Calu3 (cell line): ENCODE measurements at places on chromosomes 12 and 14.
A peak's percentile ranks its signal among the peaks of the same experiment; 100 is the strongest.

GRCh38 chr12:102950107-102950949 is 7.1 kb upstream of the ASCL1 start:
- no peak for DNase-seq

GRCh38 chr12:124397807-124398577 is 103.1 kb downstream of the RFLNA start:
- peak; percentile 51 for DNase-seq

- no peak for DNase-seq
These were observed 18.5 kb upstream of the AMN start for GRCh38 chr14:102903889-102904512.

- no peak for DNase-seq
These were observed 16.8 kb downstream of the OR4K1 start for GRCh38 chr14:19947413-19948090.

- DNase-seq = peak; percentile 70
These were observed at the start of gene LPAR5 for GRCh38 chr12:6635856-6636531. TSS of gene LPAR5 (minus strand) at chr12:6635959. CDS start at chr12:6621248, 14,711 bp downstream.

DNA sequence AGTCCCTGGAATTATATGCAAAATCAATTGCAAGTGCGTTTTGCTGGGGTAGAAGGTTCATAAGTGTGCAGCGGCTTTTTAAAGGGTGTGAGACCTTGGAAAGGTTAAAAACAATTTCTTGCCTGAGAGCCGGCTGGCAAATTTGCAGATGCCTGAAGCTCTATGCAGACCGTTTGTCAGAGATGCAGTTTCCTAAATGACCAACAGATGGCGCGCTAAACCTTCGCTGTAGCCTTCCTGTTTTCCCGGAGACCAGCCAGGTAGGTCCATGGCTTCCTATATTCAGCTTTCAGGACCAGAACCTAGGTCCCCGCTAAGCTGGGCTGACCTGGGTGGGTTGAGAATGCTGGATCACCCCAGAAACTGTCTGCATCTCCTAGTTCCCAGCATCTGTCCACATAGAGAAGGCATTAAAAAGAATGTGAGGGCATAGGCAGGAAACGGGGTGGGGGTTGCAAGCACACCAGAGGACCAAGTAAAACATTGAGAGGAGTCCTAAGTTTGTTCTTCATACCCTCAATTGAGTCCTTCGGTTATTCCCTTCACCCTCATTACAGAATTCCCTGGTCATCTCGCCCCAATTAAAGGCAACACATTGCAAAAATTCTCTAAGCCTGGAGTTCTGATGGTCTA is 5.7 kb upstream of the NOS1 start:
- DNase-seq = peak; percentile 85

GRCh38 chr12:2485681-2486080 is 309.1 kb upstream of the FKBP4 start:
- DNase-seq = no peak

- DNase-seq = no peak
These were observed 37.3 kb upstream of the FERMT2 start for GRCh38 chr14:52988139-52988538.

DNA sequence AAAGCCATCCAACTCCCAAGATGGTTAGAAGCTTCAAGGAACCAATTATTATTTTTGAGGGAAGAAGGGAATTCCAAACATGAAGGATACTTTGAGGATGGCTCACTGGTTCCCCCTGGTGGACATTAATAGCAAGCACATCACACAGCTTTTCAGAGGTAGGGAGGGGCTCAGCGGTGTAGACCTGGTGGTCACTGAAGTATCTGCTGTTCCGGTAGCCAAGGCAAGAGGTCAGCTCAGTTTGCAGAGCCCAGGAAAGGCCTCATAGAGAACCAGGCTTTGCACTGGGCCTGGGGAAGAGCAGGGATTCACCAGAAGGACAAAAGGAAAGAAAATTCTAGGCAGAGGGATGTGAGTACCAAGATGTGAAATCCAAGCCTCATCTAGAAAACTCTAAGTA is 118.7 kb downstream of the KSR2 start:
- DNase-seq = peak; percentile 49

- DNase-seq = peak; percentile 77
These were observed 190.2 kb upstream of the CNOT2 start for GRCh38 chr12:70052931-70053497.

DNA sequence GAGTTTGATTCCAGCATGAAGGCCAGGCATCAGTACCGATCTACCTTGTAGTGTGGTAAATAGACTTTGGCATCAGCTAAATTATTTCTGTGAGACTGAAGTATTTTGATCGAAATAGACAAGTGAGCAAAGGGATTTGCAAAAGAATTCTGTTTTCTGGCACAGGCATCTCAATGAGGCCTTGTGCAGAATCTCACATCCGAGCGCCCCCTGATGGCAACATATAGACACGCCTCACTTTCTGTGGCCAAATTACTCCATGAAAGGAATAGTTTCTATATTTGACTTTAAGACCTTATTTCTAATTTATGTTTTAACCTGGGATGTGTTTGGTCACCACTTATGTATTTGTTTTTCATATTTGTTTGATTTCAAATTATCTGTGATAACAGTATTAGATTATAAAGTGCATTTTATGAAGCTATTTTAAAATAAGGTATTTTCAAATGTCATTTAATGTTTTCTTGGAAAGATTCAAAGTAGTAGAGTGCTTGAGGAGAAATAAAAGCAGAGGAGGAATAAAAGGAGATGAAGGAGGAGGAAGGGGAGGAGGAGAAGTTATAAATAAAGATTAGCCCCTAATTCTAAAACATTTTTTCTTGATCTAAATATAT is 731.9 kb downstream of the NRXN3 start:
- DNase-seq = peak; percentile 49

- DNase-seq = no peak
These were observed 12.5 kb downstream of the PGAM5 start for GRCh38 chr12:132723015-132723763.

DNA sequence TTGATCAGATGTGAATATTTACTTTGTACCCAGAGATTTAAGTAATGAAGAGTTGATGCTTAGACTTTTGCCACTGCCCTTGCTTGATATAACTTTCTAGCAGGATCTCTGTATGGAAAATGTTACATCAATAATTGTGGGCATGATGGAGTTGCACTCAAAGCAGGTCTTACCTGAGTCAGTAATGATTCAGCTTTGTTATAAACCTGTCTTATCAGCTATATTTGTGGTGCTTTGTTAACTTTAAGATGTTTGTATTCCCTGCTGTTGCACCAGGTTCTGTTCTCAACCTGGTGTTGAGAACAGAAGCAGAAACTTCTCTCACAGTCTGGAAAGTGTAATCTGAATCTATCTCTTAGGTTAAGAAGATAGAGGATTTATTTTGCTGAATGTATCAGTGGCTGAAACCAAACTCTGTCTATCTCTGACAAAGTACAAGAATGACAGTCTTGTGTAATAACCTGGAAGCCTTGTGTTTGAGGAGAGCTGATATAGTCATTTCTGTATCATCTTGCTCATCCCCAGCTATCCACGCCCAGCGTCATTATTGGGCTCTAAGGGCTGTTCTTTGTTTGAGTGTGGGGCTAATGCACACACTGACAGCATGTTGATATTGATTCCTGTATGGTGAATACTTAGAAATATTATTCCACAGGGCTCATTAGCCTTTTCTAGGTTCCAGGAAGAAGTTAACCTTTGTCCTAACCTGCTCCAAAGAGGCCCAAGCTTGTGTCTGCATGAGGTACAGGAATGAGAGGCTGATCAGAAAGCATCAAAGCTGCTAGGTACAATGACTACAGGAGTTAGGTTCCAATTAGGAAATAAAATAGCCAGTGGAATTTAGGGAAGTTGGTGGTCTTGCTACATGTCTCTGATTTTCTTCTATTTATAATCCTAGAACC is 3.6 kb downstream of the AKAP6 start:
- DNase-seq = no peak

DNA sequence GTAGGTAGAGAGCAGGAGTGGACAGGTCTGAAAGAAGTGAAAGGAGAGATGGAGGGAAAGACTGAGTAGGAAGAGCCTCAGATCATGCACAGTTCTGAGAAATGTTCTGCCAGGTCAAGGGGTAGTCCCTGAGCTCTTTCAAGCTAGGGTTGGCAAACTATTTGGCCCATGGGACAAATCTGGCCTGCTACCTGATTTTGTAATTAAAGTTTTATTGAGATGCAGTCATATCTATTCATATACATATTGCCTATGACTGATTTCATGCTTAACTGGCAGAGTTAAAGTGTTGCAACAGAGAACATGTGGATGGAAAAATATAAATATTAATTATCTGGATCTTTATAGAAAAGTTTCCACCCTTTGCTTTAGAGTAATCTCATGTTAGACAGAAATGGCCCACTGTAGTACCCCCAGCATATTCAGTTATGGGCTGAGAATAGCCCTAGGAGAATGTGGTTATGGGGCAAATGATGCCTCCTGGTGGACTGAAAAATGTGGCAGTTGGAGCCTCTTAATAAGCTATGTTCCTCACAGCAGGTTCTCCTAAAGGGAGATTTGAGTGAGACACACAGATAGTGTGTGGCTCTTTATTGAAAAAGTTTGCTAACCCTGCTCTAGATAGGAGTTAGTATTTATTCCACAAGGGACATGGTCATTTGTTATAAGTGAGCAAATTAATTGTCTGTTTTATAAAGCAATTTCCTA is 476.9 kb downstream of the LRIG3 start:
- DNase-seq = peak; percentile 48

DNA sequence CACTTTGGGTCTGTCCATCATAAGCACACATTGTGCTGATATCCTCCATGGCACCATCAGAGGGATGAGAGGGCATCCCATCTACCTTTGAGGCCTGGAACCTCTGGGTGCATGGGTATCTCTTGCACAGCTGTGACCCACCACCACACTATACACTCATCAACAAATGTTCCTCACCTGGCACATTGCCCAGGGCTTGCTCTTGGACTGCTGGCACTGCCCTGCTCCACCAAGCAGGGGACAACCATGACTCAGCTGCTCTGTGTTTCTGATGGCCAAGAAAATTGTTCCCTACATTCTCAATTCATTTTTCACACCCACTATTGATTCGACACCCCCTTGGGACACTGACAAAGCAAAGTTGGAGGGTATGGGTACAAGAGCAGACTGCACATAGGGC is 155.5 kb downstream of the PTPRO start:
- no peak for DNase-seq

GRCh38 chr14:55274146-55274545 is 2.9 kb downstream of the FBXO34 start:
- DNase-seq = no peak

DNA sequence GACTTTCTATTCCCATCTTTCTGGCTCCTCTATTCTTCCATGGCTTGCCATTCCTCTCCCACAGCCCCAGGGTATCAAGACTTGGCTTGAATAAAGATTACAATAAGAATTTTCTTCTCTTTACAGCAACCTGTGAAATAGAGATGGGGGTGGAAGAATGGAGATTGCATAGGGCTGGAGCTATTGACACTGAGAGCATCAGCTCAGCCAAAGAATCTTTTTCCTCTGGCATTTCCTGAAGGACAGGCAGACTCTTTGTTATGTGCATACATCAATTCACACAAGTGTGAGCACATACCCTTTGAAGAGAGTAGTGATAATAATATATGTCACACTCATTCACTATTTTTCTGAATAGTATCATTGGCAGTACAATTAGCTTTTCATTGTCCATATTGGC is 4.7 kb downstream of the RNASE11 start:
- DNase-seq = no peak

DNA sequence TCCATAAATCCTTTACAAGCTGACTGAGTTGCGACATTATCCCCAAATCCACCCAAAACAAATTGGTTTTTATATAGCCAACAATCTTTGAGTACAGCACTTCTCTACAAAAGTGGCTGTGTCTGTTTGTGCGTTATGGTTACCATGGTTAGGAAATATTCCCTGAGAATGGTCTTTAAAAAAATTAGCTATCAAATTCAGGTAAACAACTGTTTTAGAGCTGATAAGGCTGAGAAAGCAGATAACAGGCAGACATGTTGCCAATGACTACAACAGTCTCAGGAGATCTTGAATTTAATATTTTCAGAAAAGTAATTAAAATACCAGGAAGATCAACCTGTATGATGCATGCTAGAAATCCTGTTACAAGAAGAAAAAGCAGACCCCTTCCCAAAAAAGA is 248.0 kb downstream of the RASSF9 start:
- DNase-seq = no peak

GRCh38 chr14:55451398-55451797 is 11.0 kb upstream of the TBPL2 start:
- DNase-seq = no peak

- no peak for DNase-seq
These were observed 81.6 kb downstream of the LLPH start for GRCh38 chr12:66048835-66049537.

- DNase-seq = no peak
These were observed 651 bp downstream of the TMEM117 start for GRCh38 chr12:43836475-43836989.

- no peak for DNase-seq
These were observed 115.1 kb downstream of the BEGAIN start for GRCh38 chr14:100472094-100472455.

DNA sequence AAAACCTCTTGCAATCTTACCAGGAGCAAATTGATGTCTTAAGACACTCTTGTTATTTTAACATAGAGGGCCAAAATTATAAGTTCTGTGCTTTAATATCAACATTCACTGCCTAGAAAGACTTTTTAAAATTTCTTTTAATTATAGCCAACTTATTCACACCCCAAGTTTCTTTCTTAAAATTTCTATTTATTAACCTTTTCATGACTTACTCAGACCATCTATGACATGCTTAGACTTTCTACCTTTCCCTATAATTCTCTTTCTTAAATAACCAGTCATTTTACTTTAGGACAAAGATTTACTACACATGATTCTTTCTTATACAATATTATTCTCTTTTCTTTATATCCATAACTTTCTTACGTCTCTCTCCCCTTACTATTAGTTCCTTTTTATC is 220.4 kb downstream of the NUBPL start:
- no peak for DNase-seq

GRCh38 chr14:75440733-75441477 is 13.1 kb downstream of the JDP2 start:
- no peak for DNase-seq

DNA sequence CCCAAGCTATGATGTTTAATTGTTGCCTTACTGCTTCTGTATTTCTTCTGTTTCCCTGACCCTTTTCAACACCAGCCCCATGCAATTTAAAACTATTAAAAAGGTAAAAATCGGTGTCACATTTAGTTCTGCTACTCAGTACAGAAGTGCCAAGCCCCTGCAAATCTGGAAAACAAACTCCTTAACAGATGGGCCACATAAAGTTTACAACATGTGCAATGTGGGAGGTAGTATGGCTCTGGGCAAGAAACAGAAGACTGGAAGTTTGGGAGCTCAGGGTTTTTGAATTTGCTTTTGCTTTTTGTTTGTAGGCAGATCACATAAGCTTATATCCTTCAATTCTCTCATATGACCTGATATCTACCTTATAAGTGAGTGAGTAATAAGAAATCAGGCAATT is 404.0 kb upstream of the ATP2B1 start:
- no peak for DNase-seq

DNA sequence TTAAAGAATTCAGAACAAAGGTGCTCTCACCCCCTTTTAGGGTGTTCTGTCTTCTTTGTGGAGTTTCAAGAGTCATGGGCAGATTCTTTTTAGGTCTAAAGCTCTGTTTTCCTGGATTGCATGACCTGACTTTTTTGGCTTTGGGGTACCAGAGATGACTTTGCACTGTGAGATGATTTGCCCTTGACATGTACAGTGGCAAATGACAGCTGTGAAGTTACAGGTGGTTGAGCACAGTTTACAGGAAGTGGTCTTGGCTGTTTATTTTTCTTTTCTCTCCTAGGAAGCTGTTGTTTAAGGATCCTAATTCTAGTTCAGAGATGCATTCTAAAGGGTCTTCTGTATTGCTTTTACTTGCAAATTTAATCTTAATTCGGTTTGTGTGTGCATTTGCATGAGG is 83.8 kb upstream of the METAP2 start:
- DNase-seq = no peak
